Left cardiac atrium (tissue), 4 donors: ENCODE measurements at places on chromosomes 4 and X. TPM values are rescaled to one million over a fixed set of nuclear protein-coding genes. Genes with fewer than 3 reads are reported as not detected.

- no peak for DNase-seq
Measured at GRCh38 chrX:16804923-16805464, 18.7 kb downstream of the TXLNG start.

DNA sequence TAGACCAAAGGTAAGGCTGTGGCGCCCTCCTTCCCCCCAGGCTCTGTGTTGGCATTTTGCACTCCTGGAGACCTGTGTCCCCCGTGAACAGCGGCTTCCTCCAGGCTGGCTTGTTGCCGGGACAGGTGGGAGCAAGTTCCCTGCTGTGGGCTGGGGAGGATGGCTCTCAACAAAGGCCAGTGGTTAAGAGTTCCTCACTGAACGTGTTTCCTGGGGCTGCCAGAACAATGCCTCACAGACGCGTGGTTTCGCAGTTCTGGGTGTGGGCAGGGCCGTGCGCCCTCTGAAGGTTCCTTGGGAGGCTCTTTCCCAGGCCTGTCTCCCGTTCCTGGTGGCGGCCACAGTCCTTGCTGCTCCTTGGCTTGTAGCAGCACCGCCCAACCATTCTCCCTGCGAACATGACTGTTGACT, 33.4 kb downstream of the NELFA start:
- no peak for DNase-seq

Gene CFAP99
- not detected for total RNA-seq

DNA sequence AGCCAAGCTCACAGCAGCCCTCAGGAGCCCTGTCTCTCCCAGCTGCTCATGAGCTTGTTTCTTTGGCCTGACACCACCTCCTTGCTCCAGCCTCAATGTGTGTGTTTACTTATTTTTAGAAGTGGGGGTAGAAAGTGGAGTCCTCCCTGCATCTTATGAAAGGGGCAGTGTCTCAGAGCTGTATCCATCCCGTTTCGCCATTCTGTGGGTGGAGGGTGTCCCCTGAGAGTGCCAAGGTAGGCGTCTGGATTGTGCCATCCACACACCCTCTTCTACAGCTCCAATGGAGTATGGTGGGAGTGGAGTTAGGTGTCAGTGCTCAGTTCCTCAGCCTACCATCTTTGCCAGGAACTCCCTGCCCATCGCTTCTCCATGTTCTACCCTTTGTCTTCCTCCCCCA, 8.3 kb downstream of the SPON2 start:
- DNase-seq: no peak

GRCh38 chrX:22538580-22538979, 265.9 kb downstream of the CBLL2 start:
- no peak for DNase-seq
